ENCODE measurements at places on chromosomes 5 and 9.

GRCh38 chr5:38670878-38671277, 114.4 kb upstream of the LIFR start:
- no peak for DNase-seq

- DNase-seq, result no peak
These were observed 47.3 kb upstream of the CDKN2AIPNL start for GRCh38 chr5:134459010-134459403.

DNA sequence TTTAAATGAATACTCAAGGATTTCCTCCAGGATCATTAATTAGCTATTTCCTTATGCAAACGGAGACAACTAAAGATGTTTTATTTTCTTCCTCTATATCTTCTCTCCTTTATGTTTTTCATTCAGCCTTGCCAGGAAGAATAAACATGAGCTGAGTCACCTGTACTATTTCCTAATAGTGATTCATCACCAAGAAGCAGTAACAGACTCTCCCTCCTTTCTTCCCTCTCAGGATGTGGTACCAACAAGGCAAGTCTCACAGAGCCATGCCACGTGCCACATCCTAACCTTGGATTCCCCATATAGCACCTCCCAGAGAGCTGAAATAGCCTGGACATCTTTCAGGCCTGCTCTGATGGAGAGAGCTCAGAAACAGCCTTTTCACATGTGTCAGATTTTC, 758.6 kb upstream of the DMAC1 start:
- DNase-seq, result peak; percentile 54

- no peak for DNase-seq
These were observed 3.2 kb downstream of the ROR2 start for GRCh38 chr9:91946653-91947488.

DNA sequence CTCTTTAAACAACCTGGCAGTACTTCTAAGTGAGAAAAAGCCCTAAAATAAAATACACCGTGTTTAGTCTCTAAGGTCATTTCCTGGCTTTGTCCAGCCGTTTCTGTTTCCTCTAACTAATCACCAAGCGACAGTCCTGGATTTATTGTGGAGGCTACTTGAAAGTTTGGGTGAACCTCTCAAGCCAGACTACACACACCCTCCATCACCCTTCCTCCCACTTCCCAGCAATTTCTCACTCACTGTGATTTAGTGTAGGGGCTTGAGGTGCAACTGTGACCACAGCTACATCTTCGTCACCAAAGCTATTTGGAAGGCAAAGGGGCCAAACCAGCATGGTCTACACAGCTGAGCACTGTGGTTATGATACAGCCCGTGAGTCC, 240.0 kb upstream of the SLC24A2 start:
- no peak for DNase-seq

- no peak for DNase-seq
These were observed 334.1 kb downstream of the ZSWIM6 start for GRCh38 chr5:61666064-61666621.

- DNase-seq, result no peak
These were observed 194.8 kb downstream of the LRRC70 start for GRCh38 chr5:62773460-62773859.

DNA sequence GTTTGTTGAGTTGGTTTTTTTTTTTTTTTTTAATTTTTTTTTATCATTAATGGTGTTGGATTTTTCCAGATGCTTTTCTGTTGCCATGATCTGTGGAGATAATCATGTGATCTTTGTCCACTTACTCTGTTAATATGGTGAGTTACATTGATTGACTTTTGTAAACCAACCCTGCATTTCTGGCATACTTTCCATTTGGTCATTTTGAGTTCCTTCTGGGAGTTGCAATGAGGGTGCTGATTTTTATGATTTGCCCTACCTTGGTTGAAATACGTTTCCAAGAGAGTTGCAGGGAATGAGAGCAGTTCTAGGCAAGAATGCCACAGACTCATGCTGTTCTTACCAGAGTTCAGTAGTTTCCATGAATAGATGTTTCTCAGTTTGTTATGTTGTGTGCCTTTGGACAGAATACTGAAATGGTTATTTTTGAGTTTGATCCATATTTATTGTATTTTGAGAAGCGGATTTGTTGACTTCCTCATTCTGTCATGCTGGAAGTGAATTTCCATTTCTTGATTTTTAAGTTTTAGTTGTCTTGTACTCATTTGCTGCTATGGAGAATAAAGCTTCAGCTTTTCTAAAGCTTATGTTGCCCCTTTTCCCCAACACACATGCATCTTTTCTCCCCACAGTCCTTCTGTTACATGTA, 69.0 kb downstream of the SCAMP1 start:
- DNase-seq, result no peak

GRCh38 chr9:38486837-38487236, 62.6 kb upstream of the IGFBPL1 start:
- no peak for DNase-seq

GRCh38 chr5:148735301-148735835, 81.0 kb upstream of the HTR4 start:
- no peak for DNase-seq

- DNase-seq, result no peak
These were observed 87.2 kb downstream of the TLE4 start for GRCh38 chr9:79658926-79659325.

DNA sequence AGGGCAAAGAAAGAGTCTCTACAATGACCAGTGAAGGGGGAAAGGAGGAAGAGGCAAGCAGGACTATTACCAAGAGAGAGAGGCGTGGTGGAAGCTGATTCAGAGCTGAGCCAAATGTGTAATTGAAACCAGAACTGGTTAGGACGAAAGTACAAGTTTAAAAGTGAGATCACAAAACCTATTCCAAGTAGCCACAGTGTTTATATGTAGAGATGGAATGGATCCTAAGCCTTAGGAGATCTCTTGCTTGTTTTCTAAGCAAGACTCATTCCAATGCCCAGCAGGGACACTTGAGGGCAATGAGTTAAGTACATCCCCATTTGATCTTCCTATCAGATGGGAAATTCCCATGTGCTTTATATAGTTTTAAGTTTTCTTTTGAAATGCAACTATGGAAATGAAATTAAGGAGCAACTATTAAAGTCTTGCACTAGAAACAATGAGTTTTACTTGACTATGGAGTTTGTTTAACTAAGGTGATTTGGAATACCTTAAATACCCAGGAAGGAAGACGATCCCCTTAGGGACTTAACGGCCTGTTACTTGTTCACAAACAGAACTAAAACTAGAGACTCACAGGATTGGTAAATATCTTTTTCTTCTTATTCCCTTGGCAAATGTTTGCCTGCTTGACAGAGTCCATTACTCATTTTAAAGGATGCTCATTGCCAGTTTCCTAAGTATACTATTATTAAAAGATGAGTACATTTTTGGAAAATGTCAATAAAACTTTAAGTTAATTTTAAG, 51.1 kb upstream of the SNX2 start:
- DNase-seq, result no peak

- DNase-seq, result peak; percentile 95
These were observed 639.4 kb downstream of the SEMA5A start for GRCh38 chr5:8906303-8906967.

GRCh38 chr5:90093751-90094485, 315.6 kb downstream of the CETN3 start:
- DNase-seq, result no peak

GRCh38 chr9:82553654-82554366, 509.1 kb downstream of the RASEF start:
- DNase-seq, result no peak

GRCh38 chr9:8832955-8833354, 1033.4 kb upstream of the DMAC1 start:
- DNase-seq, result no peak

DNA sequence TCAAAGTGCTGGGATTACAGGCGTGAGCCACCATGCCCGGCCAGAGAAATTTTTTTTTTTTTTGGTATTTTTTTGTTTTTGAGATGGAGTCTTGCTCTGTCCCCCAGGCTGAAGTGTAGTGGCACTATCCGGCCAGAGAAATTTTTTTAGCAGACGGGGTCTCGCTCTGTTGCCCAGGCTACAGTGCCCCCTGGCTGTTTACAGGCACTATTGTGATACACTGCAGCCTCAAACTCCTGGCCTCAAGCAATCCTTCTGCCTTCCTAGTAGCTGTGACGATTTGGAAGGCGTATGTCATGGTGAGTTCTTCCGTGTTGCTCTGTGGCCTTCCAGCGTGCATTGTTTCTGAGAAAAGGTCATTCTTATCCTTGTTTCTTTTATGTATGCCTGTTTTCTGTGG, 47.5 kb downstream of the CNOT6 start:
- no peak for DNase-seq

- no peak for DNase-seq
These were observed 532.7 kb upstream of the GRAMD2B start for GRCh38 chr5:125890511-125890931.

DNA sequence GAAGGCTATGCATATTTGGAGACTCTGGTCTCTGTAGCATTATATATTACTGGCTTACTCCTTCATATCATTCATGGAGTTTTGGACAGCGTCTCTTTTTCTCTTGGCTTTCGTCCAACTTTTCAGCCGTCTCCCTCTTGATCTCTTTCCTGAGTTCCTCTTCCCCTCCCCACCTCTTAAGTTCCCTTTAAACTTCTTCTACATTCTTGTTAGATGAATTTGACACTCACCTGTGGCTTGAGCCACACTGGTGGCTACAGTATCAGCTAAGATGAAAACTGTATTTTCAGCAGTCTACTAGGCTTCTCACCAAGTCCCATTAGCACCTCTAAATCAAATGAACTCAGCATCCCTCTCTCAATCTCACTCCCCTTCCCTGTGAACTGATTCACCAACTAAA, 128.1 kb downstream of the STARD4 start:
- DNase-seq, result no peak

DNA sequence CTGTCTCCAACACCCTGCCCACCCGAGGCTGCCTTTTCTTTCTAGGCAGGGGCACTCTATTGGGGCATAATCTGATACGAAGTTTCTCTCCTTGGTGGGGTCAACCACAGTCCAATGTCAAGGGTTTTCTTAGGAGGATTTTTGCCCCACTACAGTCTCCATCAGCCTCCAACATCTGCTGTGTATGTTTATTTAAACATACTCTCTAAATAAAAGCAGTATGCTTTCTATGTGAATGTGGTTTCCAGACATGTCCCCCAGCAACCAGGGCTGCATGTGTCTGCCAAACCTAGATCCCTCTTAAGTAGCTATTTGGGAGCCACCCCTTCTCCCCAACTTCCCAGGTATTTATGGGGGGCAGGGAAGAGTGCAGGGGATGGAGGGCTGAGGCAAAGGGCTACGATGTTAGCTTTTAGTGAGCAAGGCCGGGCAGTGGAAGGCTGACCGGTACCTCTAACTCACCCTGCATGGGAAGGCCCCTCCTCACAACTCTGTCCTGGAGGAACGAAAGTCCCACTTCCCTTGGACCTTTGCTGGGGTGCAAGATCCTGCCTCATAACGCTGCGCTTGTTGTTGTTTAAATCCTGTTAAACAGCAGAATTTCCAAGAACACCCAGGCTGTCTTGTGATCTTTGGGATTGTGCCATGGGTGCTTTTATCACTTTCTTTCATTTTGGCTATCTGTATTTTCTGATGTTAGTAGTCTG, 75.4 kb downstream of the NREP start:
- DNase-seq, result no peak

DNA sequence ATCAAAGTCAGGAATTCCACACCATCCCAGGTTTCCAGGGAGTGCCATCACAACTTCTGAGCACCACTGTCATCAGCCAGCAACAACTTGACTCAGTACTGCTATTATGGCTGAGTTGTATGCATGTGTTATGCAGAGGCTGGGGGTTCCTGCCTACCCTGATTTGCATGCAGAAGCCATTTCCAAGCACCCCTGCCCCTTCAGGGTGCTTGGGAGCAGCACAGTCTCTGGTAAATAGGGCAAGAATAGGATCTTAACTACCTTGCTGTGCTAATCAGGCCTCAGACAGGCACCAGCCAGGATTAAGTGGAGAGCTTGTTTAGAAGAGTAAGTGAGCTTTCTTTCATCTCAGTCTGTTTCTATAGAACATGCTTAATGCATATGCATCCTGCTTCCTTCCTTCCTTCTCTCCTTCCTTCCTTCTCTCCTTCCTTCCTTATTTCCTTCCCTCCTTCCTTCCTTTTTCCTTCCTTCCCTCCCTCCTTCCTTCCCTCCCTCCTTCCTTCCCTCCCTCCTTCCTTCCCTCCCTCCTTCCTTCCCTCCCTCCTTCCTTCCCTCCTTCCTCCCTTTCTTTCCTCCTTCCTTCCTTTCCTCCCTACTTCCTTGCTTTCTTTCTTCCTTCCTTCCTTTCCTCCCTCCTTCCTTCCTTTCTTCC, 175.7 kb downstream of the FRMD3 start:
- no peak for DNase-seq

DNA sequence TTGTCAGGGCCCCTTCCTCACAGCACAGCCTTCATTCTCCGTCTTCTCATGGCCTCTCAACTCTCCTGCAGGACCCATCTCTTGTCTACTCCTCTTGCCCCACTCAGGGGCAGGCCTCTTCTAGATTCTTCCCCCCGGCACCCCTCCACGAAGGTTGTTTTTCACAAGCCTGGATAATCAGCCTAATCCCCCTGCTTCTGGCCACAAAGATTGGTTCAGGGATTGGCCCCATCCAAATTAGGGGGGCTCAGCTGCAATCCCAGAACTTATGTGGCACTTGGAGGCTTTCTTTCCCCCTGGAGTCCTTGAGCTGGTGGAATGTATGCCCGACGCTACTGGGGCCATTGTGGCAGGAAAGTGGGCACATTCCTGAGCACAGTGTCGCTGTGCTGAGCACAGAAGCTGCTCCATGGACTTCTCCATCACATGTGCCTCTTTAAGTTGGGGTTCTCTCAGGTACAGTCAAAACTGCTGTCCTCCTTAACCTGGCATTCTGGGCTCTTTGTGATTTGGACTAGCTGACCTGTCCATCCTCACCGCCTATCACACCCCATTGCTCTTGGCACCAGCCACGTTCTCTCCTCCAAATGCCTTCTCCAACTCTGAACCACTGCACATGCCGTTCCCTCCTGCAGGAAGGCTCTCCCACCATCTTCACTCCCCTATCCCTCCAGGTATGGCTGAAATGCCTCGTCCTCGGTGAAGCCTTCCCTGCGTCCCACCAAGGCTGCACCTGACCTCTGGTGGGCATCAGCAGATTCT, 66.8 kb upstream of the RNF130 start:
- DNase-seq, result no peak

DNA sequence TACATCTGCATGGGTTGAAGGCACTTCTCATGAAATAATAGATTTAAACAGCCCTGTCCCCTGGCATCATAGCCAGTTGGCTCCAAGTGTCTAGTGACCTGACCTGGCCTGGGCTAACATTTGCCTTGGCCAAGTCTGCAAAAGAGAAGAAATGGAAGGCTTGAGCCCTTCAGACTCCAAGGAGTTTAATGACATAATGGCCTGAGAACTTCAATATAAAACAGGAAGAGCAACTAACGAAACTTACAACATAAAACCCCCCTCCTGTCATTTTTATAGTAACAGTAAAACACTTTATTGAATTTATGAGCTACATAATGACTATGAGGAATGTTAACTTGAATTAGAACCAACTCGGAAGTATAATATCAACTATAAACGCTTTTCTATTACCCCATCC, 218.8 kb upstream of the TBCA start:
- no peak for DNase-seq

DNA sequence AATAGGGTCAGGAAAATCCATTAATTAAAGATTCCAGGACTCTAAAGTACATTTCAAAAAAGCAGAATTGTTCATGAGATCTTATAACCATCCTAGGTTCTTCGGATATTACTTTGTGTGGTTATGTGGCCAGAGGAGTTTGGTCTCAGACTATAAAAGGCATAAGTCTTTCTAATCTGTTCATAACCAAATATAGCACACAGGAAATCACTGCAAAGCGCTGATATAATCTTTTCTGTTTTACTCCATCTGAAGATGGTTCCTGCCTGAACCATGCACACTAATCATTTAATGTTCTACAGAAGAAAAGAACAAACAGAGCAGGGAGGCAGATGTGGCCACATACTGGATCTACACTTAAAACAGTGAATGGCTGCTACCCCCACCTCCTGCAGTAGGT, 182.8 kb downstream of the SEMA5A start:
- no peak for DNase-seq

- no peak for DNase-seq
These were observed 102.4 kb downstream of the ZNF354C start for GRCh38 chr5:179162351-179163235.

Measured in RCC 7860 (cell line).